ENCODE measurements at places on chromosomes 12 and 14.

DNA sequence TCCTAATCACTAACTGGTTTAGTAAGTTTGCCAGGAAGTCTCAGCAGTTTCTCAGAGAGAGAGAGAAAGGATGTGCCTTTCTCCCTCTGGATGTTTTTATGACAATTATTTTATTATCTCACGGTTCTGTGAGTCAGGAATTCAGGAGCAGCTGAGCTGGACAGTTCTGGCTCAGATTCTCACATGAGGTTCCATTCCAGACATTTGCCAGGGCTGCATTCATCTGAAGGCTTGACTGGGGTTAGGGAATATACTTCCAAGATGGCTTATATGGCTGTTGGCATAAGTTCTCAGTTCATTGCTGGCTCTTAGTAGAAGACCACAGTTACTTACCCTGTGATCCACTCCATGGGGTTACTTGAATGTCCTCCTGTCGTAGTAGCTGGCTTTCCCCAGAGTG lies 101.2 kb upstream of the ATF7IP start:
- H3K27me3 ChIP-seq = no peaks in the 10 kb centered on the region
- H3K36me3 ChIP-seq = no peaks in the 10 kb centered on the region
- no peak overlapping the region for H3K27ac ChIP-seq
- no peak overlapping the region for H3K4me3 ChIP-seq
- peaks cover 11% of the 10 kb centered on the region for H3K4me1 ChIP-seq
- no peak for DNase-seq

GRCh38 chr12:104056419-104056972 lies 6.5 kb upstream of the GLT8D2 start:
- H3K4me3 ChIP-seq = no peak overlapping the region
- peaks cover 11% of the 10 kb centered on the region for H3K4me1 ChIP-seq
- H3K27ac ChIP-seq = peak overlapping the region; percentile 26

DNA sequence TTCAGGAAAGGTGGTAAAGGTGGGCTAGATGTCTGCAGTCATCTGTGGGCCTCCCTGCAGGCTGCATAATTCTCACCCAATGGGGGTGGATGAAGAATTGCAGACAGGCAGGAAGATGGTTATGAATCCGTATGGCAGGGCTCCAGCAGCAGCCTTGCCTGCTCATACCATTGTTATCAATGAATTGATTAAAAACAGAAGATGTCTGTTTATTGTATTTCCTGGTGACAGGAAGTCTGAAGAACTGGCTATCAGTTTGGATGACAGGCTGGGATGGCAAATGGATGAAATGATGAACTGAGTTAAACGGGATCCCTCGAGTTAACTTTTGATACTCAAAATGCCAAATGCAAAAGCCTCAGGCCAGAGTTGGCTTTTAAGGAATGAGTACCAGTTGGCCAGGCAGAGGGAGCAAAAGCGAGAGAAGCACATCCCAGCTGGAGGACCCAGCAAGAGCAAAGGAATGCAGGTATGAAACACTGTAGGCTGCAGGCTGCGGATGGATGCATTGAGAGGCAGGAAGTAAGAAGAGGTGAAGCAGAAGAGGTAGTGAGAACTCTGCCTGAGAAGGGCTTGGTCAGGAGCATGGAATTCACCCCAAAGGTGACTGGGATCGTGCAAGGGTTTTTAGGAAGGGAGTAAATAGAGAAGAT lies 550.0 kb upstream of the TBX3 start:
- no peaks in the 10 kb centered on the region for H3K4me1 ChIP-seq
- H3K36me3 ChIP-seq = no peaks in the 10 kb centered on the region
- H3K4me3 ChIP-seq = no peak overlapping the region
- no peak overlapping the region for H3K27ac ChIP-seq
- no peak for DNase-seq

DNA sequence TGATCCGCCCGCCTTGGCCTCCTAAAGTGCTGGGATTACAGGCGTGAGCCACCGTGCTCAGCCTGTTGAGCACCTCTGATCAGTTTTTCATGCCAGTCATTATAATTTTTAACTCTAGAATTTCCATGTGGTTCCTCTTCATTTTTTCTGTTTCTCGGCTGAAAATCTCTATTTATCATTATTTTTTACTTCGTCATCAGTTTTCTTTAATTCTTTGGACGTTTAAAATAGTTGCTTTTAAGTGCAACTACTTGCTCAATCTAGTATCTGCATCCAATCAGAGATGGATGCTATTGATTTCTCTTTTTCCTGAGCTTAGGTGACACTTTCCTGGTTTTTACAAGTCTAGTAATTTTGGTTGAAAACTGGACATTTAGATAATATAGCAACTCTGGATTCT lies 16.8 kb downstream of the MAPKAPK5 start:
- H3K4me1 ChIP-seq = no peaks in the 10 kb centered on the region
- no peaks in the 10 kb centered on the region for H3K27me3 ChIP-seq
- H3K36me3 ChIP-seq = no peaks in the 10 kb centered on the region
- no peak for DNase-seq
- H3K4me3 ChIP-seq = no peak overlapping the region

DNA sequence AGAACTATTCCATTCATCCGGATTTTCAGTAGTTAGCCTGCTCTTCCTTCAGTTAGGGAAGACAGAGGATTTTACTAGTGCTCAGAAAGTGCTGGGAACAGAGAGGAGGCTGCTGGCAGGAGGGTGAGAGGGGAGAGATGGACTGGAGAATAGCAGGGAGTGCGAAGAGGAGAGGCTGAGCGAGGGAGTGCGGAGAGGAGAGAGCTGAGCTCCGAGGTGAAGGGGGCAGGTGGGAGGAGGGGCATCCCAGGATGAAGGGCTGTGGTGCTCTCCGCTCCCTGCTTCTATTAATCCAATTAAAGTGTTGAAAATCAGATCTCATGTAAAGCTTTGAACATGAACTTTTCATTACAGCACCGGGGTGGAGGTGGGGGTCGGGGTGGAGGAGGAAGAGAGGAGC lies 20.4 kb upstream of the SMOC1 start:
- H3K36me3 ChIP-seq = no peaks in the 10 kb centered on the region
- no peak overlapping the region for H3K27ac ChIP-seq
- no peak overlapping the region for H3K4me3 ChIP-seq
- no peaks in the 10 kb centered on the region for H3K27me3 ChIP-seq
- no peak for DNase-seq
- no peaks in the 10 kb centered on the region for H3K4me1 ChIP-seq

DNA sequence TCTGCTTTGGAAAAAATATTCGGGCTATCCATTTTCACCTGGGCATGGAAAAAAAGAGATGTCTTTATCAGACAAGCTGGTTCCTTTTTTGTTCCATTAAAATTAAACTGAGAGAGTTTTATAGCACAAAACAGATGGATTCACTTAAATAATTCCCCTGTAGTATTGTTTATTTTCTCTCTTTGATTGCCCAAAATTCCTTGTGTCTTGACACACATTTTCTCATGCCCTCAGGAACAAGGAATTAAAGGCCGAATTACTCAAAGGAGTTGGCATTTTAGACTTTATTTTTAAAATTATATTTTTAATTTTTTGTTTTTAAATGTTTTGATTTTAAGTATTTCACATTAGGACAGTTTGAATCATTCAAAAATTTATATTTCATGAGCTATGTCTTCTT lies 69.6 kb upstream of the SLCO1C1 start:
- H3K4me3 ChIP-seq = no peak overlapping the region
- H3K27ac ChIP-seq = no peak overlapping the region
- H3K36me3 ChIP-seq = no peaks in the 10 kb centered on the region
- no peak for DNase-seq
- H3K4me1 ChIP-seq = peaks cover 18% of the 10 kb centered on the region
- no peaks in the 10 kb centered on the region for H3K27me3 ChIP-seq

- no peak overlapping the region for H3K27ac ChIP-seq
- no peaks in the 10 kb centered on the region for H3K4me1 ChIP-seq
- DNase-seq = no peak
- no peak overlapping the region for H3K4me3 ChIP-seq
- H3K27me3 ChIP-seq = no peaks in the 10 kb centered on the region
- no peaks in the 10 kb centered on the region for H3K36me3 ChIP-seq
These were observed 63.8 kb downstream of the FBXO33 start for GRCh38 chr14:39368261-39368959.

GRCh38 chr12:122803937-122804336 lies 29.6 kb downstream of the CCDC62 start:
- H3K27me3 ChIP-seq = no peaks in the 10 kb centered on the region
- H3K27ac ChIP-seq = no peak overlapping the region
- no peak overlapping the region for H3K4me3 ChIP-seq

GRCh38 chr14:37197421-37198272 lies at the start of gene MIPOL1:
TSS of gene MIPOL1 (plus strand) at chr14:37197937. CDS start at chr14:37247889, 49,952 bp downstream.
- no peaks in the 10 kb centered on the region for H3K36me3 ChIP-seq
- DNase-seq = peak; percentile 92
- no peaks in the 10 kb centered on the region for H3K27me3 ChIP-seq
- no peaks in the 10 kb centered on the region for H3K4me1 ChIP-seq

DNA sequence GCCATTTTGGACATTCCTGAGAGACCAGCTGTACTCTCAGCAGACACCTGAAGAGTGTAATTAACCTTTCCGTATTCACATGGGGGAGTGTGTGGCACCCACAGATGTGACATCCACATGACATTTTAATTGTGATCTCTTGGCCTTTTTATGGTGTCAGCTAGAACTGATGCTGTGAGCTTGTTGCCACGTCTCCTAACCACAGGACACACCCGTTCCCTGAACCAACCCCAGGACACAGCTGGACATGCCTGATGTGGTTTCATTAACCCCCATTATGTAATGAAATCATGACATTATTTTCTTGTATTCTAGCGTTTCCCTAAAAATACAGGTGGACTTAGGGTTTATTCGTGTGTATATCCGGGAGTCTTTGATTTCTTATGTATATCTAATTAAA lies 1036.1 kb downstream of the TMEM121 start:
- no peak overlapping the region for H3K27ac ChIP-seq
- no peak overlapping the region for H3K4me3 ChIP-seq
- no peaks in the 10 kb centered on the region for H3K36me3 ChIP-seq
- no peaks in the 10 kb centered on the region for H3K27me3 ChIP-seq

- no peaks in the 10 kb centered on the region for H3K4me1 ChIP-seq
- H3K4me3 ChIP-seq = no peak overlapping the region
- no peaks in the 10 kb centered on the region for H3K36me3 ChIP-seq
- no peaks in the 10 kb centered on the region for H3K27me3 ChIP-seq
- no peak for DNase-seq
These were observed 138.6 kb upstream of the TRHDE start for GRCh38 chr12:72133497-72134055.

DNA sequence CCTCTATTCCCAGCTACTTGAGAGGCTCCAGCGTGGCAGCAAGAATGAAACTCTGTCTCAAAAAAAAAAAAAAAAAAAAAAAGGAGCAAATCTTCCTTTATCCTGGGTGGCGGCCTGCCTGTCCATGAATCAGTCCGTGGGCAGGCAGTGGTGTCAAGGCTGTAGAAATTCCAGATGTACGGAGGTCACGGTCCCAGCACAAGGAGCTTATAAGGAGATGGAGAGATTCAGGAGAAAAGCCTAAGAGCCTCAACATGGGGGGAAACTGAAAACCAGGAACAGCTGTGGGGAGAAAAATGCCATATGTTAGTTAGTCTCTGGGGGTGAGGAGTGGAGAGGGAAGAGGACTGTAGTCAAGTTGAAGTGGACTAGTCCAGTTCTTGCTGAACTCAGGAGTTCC lies 130.5 kb upstream of the CRY1 start:
- no peak overlapping the region for H3K4me3 ChIP-seq
- H3K4me1 ChIP-seq = no peaks in the 10 kb centered on the region
- no peak overlapping the region for H3K27ac ChIP-seq
- H3K27me3 ChIP-seq = no peaks in the 10 kb centered on the region
- DNase-seq = no peak

GRCh38 chr12:112393328-112393727 lies 11.1 kb upstream of the HECTD4 start:
- no peak overlapping the region for H3K4me3 ChIP-seq
- no peak overlapping the region for H3K27ac ChIP-seq
- H3K36me3 ChIP-seq = no peaks in the 10 kb centered on the region
- no peak for DNase-seq

- no peaks in the 10 kb centered on the region for H3K27me3 ChIP-seq
- peak overlapping the region; percentile 92 for H3K27ac ChIP-seq
- H3K4me1 ChIP-seq = peaks cover 27% of the 10 kb centered on the region
- no peak for DNase-seq
- no peak overlapping the region for H3K4me3 ChIP-seq
These were observed 883 bp upstream of the TBC1D15 start for GRCh38 chr12:71838676-71839075.

DNA sequence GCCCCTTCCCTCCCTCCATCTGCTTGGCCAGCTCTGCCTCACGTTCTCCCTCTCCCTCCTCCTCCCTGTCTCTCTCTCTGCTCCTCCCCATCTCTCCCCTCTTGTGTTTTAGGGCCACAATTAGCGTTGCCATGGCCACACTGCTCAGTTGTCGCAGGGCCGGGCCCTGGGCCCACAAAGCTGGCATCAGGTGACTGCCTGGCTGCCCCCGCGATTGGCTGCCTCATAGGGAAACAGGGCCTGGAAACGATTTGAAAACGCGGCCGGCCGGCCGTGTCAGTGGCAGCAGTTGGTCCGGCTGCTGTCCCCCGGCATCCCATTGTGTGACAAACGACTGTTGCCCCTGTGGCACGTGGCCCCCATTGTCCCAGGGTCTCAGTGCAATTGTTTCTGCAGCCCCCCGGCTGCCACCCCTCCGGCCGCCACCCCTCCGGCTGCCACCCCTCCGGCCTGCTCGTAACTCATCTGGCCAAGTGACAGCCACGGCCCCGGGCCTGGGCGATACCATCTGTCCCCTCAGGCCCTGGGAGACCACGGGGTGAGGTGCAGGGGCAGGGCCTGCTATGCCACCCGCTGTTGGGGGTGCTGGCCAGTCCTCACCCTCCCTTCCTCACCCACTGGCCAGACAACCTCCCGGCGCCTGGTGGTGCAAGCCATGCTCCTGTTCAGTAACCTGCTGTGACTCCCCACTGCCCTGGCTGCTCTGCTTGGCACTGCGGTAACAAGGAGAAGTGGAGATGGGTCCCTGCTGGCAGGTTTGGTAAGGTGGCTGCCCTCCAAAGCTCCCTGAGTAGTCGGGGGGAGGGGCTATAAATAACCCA lies 17.4 kb downstream of the FOXN4 start:
- H3K4me1 ChIP-seq = no peaks in the 10 kb centered on the region
- H3K36me3 ChIP-seq = no peaks in the 10 kb centered on the region
- H3K4me3 ChIP-seq = peak overlapping the region; percentile 27
- peak; percentile 65 for DNase-seq

DNA sequence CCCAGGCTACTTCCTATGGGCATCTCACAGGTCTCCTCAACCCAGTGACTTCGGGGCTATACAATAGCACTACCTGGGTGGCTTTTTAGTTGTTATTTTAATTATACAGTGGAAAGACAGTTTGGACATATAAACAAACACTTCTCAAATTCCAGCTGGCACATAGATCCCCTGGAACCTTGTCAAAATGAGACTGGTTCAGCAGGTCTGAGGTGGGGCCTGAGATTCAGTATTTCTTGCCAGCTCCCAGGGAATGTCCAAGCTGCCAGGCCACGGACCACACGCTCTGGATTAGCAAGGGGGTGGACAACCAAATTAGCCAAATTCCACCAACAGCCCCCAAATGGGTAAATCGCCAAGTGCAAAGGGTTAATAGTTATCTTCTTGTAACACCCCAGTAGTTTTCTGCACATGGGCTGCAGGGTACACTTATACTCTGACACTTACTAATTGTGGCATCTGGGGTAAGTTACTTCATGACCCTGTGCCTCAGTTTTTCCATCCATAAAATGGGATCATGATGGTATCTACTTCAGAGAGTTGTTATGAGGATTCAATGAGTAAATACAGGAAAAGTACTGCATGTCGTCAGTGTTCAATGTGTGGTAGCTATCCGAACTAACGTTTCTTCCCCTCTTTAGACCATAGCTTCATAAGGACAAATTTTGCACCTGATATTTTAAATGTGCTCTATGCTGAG lies 789.4 kb upstream of the TBX3 start:
- no peaks in the 10 kb centered on the region for H3K4me1 ChIP-seq
- H3K27me3 ChIP-seq = no peaks in the 10 kb centered on the region
- no peak overlapping the region for H3K27ac ChIP-seq
- DNase-seq = no peak

Measured in pancreas (tissue), 10 donors.